Activated naive CD4-positive, alpha-beta T cell treated with anti-CD3 and anti-CD28 coated beads, Interleukin-2, amount 50 U/mL, for 16 hours (primary cell): ENCODE measurements at places on chromosomes 16 and 17.

- DNase-seq: peak; percentile 15
These were observed 24.0 kb upstream of the VPS4A start for GRCh38 chr16:69286941-69287713.

- no peak for DNase-seq
These were observed 109.9 kb upstream of the CORO6 start for GRCh38 chr17:29732613-29733012.

DNA sequence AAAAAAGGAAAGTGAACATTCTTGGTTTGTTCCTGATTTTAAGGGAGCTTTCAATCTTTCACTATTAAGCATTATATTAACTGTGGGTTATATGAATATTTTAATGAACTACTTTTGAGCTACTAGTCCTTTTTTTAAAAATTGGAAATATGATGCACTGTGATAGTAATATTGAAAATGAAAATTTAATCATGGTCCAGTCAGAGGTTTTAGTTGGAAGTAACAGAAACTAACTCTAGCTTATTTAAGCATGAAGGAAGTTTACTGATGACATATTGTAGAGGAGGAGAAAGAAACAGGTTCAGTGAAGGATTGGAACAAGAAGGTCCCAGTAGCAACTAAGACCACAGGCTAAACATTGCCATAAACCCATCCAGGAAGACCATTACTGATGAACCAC lies 20.8 kb upstream of the TMIGD1 start:
- no peak for DNase-seq

DNA sequence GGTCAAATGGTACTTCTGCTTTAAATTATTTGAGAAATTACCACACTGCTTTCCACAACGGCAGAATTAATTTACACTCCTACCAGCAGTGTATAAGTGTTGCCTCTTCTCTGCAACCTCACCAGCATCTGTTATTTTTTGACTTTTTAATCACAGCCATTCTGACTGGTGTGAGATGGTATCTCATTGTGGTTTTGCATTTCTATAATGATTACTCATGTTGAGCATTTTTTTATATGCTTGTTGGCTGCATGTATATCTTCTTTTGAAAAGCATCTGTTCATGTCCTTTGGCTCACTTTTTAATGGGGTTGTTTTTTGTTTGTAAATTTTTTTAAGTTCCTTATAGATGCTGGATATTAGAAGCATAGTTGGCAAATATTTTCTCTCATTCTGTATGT lies 446.7 kb downstream of the PMP22 start:
- DNase-seq: no peak

DNA sequence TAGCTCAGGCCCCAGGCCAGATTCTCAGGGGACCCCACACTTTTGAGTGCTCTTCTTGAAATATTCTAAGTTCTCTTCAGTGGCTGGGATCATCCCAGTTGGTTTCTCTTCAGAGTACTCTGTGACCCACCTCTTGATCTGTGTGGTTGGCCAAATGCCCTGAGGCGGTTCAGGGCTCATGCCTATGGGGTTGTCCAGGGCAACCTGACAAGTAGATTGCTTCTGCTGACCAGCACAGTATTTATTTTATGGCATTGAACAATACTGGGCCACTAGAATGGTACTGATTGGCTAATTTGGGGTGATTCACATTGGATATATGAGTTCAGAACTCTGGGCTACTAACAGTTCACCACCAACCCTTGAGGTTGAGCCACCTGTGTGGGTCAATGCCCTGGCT lies 7.4 kb upstream of the GOSR2 start:
- DNase-seq: no peak

GRCh38 chr17:8680466-8681169 lies 50.1 kb upstream of the MYH10 start:
- no peak for DNase-seq

DNA sequence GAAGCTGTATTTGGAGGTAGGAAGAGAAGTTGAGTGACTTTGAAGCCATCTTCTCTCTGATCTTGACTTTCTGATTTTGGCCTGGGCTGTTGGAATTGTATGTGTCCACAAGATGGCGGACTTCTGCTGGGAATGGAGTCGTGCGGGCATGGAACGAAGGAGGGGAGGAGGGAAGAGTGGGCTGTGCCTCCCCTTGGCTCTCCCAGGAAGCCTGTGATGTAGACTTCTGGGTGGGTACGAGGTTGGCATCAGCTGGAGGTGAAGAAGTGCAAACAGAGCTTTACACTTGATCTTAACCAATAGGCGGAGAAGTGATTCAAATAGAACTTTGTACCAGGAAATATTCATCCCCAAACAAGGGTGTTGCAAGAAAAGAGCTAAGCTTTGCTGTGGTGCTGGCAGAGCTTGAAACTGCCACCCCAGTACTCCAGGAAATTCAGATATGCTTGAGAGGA lies 7.4 kb upstream of the TMEM220 start:
- DNase-seq: peak; percentile 21

GRCh38 chr16:17440131-17440530 lies 30.6 kb downstream of the XYLT1 start:
- DNase-seq: no peak

- no peak for DNase-seq
These were observed 77.0 kb downstream of the CACNG1 start for GRCh38 chr17:67121316-67121891.
